ENCODE measurements at places on chromosomes 3 and 15.

DNA sequence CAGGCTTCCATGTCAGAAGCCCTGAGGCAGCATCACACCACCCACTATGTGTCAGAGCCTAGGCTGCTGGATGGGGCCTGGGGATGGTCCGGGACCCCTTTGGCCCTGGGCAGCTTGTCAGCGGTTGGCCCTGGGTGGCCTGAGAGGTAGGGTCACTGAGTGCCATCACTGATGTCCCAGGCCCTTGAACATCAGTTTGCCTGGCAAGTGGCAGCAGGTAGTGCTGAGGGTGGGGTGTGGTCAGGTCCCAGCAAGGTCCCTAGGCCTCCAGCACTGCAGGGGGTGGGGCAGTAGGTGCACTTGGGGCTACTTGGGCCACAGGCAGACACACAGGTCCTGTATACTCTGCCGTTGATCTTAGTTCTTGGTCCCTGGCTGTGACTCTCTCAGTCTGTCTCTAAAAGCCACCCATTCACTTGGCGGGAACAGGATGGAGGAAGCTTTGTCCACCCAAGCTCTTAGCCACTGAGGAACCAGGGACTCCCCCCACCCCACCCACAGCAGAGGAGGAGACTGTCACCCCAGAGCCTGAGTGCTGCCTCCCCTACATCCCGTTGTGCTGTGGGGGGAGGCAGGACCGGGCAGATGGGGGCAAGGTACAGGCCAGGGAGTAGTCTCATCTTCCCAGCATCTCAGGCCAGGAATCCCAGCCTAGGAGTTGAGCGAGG, 5.8 kb downstream of the GNAI2 start:
- no peak for DNase-seq

GRCh38 chr3:196640297-196641018, 964 bp downstream of the NRROS start:
- DNase-seq: no peak

GRCh38 chr3:1600700-1601418, 497.8 kb upstream of the CNTN4 start:
- no peak for DNase-seq

DNA sequence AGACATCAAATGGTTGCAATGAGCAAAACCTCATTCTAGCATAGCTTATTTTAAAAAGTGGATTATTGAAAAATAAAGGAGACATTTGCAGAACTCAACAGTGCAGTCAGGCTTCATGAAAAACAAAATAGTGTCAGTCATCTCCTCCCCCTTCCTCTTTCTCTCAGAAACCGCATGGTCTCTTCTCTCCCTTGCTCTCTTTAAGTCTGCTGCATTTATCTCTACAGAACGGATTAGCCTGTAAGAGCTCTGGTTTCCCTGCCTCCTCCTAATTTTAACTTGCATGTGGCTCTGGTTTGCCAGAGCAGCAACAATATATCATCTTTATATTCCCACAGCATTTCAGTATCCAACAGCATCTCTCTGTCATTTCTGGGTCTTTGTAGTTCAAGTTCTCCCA, 609.0 kb downstream of the MECOM start:
- no peak for DNase-seq

DNA sequence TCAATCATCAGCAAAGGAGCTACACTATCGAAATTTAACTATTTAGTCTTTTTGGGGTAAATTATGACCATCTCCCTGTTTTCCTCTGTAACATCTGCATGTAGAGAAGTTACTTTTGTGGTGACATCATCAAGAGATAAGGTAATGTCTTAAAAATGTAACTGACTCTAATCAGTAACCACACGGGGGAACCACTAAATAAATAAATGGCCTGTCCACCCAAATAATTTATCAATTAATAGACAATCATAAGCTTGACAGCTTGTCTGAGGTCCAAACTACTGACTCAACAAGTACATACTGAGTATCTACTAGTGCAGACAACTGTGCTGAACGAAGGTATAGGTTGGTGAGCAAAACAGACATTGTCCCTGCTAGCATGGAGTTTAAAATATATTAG, 219.3 kb downstream of the SLC9A9 start:
- no peak for DNase-seq

- no peak for DNase-seq
Observed at GRCh38 chr3:106397006-106397405, 528.2 kb upstream of the CBLB start.

- peak; percentile 41 for DNase-seq
Observed at GRCh38 chr3:99714146-99714545, 75.8 kb downstream of the COL8A1 start.

- no peak for DNase-seq
Observed at GRCh38 chr15:33008284-33008995, 186.1 kb downstream of the FMN1 start.

GRCh38 chr15:25737218-25737643, 125.9 kb downstream of the ATP10A start:
- DNase-seq: no peak

GRCh38 chr3:195114786-195115599, 156.0 kb downstream of the XXYLT1 start:
- no peak for DNase-seq

DNA sequence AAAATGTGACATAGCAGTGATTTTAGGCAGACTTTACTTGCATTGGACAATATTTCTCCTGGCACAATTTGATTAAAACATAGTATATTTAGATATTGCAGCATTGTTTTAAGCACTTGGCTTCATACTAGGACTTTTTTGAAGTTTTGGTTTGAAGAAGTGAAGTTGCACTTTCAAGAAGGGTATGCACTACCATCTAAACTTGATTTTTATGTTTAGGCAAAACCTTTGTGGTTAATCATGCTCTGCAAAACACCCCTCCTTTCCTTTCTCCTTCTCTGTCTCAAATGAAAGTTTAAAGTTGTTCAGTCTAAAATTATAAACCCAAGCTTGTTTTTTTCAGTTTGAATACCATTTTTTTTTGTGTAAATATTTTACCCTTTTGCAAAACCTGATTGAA, 173.8 kb downstream of the TCF12 start:
- DNase-seq: no peak

- DNase-seq: no peak
Observed at GRCh38 chr3:154936196-154936595, 143.9 kb upstream of the MME start.

GRCh38 chr3:189953551-189953950, 167.1 kb downstream of the P3H2 start:
- DNase-seq: peak; percentile 29

DNA sequence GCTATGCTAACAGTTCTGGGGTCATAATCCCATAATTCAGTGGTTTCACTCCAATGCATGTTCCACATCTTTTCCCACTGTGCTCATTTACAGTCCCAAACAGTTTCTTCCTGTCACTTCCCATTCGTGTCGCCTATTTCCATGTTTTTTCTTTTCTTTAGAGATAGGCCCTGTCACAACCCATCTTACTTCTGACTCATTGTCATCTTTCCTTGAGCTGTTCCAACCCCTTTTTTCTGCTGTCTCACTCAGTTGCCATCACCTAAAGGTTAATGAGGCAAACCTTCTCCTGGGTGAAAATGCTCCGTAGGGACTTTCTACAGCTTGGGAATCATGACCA, 814.5 kb downstream of the VGLL3 start:
- DNase-seq: no peak

GRCh38 chr15:101135532-101136166, 116.2 kb downstream of the CHSY1 start:
- DNase-seq: no peak

DNA sequence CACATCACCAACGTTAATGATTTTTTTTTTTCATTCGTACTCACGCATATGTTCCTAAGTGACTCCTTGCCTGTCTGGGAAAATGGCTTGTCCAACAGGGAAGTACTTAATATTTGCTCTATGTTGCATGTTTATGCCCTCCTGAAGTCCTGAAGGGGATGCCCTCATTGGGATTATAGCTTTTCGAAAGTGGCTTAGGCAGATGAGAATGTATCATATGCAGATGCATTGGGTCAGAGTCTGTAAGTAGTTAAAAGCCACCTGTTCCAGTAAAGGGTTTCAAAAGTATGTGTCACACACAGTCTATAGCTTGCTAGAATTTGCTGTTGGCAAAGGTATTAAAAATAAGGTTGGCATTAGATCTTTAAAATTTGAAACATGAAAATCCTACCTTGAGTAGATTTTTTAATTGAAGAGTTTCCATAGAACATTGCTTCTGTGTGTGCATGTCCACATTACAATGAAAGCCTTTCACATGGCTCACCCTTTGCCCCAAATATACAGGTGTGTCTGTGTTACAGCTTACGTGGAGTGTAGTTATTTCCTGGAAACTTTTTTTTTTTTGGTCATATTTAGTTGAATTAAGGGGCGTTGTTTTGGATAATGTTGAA, 2.1 kb downstream of the ABHD17C start:
- DNase-seq: peak; percentile 6

GRCh38 chr3:189573004-189573403, 58.2 kb upstream of the TP63 start:
- DNase-seq: no peak

DNA sequence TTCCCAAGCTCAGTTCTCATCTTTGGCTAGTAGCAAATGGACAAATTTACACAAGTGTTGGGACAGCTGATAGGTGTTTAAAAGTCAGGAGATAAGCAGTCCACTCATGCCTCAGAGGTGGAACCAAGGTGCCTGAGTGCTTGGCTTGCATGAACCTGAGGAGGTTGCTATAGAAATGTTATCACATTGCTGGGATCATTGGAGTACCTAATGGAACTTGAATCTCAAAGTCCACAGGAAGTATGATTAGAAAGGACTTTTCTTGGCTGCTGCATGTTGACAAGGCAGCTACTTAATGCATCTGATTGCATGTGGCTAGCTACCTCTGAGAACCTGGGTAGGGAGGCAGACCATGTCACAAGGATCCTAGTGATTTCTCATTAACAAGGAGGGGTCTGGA, 39.5 kb upstream of the C3orf80 start:
- DNase-seq: no peak

All from MCF 10A (cell line).